NCI-H524 treated with DMSO at 0.1 percent for 48 hours (cell line): ENCODE measurements at places on chromosomes 16 and 17.
A peak's percentile ranks its signal among the peaks of the same experiment; 100 is the strongest.

- no peak for DNase-seq
Measured at GRCh38 chr17:44438636-44439035, 49.2 kb upstream of the ITGA2B start.

DNA sequence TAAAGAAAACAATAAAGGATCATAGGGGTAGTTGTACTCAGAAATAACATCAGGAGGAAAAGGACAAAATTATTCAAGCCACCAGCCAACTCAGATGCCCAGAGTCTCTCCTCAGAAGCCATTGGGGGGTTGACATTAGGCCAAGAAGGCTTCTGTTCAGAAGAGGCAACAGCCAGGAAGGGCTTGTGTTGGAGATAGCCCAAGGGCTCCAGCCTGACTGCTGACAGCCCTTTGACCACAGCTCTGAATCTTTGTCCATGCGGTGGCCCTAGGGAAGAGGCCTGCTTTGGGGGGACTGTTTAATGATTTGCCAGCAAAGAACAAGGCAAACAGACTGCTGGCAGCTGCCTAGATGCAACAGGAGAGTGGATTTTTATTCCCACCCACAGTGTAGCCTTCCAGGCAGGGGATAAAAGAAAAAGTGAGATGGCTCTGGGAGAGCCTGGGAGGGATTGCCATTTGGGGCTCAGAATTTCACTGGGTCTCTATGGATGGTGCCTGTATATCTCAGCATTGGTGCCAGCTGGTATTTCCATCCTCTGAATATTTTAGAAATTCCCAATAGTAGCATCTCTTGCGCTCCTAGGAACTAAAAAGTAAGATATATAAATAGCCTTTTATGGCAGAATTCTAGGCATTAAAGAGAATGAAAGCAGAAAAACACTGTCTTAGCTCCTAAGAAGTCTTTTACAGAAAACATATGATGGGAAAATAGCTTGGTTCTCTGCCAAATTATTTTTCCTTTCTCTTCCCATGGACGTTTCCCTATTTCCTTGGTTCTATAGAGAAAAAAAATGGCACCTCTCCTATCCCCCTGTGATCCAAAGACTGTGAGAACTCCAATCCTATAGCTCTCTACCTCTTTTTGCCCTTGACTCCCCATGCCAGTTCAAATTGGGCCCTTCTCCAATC is 29.4 kb upstream of the SUPT4H1 start:
- DNase-seq, result no peak

GRCh38 chr17:74768069-74768762 is 7.9 kb downstream of the NAT9 start:
- no peak for DNase-seq

DNA sequence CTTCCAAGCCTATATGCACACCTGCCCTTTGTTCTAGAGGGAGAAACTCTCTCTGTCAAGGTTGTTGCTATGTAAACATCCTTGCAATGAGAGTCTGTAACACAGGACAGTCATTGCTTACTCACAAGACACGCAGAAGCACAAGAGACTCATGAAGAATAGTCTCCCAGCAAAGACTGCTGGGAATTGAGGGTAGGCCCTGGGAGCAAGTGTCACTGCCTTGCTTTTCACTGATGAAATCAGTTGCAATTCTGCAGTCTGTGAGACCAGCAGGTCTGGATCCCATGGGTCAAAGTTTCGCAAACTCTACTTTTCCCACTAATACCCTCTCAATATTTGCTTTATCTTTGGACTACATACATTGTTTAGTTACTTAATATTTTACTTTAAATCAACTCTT is 177.4 kb downstream of the FTO start:
- no peak for DNase-seq

DNA sequence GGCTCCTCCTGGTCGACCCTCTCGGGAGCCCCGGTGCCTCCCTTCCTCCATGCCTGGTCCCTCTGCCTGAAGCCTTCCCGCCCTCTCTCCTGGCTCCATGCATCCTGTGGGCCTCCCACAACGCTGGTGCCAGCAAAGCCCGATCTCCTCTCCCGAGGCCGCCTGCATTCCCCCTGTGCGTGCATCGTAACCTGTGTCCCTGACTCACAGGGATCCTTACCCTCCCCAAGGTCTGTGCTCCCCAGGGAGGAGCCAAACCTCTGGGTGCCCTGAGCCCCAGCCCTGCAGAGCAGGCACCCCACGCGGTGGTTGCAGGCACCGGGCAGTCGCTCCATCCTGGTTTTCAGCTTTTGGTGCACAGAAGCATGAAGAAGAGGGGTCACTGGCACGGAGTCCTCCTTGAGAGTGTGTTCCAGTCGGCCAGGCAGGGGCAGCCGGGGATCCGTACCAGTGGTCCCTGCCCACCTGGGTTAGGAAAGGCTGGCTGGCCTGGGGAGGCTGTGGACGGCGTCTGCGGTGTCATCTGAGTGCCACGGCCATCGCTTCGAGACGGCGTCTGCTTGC is 1.8 kb upstream of the ENPP7 start:
- DNase-seq, result no peak

- no peak for DNase-seq
Measured at GRCh38 chr16:31393056-31393455, at the start of gene ITGAD. ITGAD (plus strand) TSS chr16:31393335; CDS start chr16:31393361, 26 bp downstream.

GRCh38 chr16:87493608-87494280 is 920 bp upstream of the ZCCHC14 start:
- DNase-seq, result no peak

DNA sequence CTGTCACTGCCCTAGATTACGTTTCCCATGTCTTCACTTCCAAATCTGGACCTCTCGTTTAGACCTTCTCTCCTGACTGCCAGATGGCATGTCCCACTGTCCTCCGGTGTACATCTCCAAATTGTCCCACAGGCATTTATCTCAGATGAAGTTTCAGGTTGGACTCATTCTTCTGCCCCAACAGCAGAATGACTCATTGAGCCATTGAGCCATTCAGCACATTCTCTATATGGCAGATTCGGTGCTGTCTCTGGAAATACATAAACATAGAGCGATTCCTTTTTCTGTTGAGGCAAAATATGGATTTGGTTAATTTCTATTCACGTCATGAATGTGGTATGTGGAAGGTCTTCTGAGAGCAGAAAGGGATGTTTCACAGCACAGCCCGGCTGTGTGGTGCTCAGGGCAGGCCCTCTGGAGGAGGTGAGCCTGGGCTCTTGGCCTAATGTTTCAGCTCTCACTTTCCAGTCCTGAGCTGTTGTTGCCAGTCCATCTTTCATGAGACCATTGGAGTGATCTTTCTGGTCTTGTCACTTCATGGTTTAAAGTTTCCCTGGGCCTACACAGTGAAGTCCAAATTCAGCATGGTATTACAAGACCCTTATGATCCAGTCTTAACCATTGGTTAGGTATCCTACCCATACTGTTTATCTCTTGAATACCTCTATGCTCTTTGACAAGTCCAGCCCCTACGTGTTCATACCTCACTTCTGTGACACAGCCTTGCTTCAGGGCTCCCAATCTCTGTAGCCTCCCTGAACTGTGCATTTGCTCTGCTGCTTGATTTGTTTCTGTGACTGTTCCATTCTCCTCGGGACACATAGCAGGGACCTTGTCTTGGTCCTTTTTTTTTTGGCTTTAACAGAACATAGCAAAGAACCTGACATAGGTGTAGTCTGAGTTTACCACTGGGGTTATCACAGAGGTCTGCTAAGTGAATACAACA is 15.9 kb downstream of the HAPSTR1 start:
- no peak for DNase-seq

DNA sequence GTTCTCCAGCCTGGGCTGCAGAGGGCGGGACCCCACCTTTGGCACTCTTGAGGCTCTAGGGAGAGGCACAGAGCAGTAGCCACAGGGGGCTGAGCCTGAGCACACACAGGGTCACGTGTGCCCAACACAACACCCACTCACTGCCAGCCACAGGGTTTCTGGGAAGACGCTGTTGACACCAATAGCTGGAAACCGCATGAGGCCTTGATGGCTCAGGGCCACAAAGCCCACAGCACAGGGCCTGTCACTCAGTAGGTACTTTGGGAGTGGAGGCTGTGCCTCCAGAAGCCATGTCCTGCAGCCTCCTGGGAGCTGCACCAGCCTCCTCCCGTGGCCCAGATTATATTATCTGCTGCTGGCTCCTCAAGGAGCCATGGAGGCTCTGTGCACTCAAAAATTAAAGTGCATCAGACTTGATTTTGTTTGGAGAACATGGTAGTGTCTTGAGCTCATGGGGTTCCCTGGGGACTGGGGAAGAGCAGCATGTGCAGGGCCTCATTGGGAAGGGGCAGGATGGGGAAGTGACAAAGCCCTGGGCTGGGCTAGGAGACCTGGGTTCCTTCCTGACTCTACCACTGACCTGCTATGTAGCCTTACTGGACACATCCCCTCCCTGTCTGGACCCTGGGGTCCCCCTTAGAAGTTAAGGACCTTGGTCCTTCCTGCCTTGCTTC is 12.5 kb upstream of the SREBF1 start:
- no peak for DNase-seq

DNA sequence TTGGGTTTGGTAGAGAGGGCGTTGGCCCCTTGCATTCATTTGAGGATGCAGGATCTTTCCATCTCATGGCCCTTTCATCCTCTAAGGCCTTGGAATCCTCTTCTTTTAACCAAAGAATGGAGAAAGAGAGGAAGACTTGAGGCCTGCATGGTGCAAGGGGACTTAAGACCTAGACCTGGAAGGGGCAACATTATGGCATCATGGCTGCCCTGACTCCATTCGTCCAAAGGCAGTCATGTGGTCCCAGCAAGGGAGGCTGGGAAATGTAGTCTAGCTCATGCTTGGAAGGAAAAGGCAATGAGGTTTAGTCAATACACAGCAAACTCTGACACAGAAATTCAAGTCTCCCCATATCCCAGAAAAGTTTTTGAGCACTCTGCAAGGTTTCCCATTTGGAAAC is 30.7 kb upstream of the CDRT4 start:
- DNase-seq, result no peak

DNA sequence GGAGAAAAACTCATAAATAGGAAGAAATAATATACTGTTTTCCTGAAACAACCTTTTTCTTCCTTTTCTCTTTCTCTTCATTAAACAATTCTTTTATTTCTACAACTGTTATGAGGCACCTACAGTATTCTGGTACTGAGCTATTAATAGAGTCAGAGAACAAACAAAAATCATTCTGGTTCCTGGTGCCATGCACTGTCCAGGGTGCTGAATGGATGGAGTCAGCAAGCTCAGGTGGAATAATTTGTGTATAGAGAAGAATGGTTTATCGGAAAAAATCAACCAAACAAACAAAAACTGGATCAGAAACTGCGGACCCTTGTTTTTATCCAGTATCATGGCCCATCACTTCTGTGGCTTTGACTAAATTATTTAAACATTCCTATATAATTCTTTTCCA is 430.3 kb upstream of the GOT2 start:
- DNase-seq, result no peak

GRCh38 chr17:66915792-66916191 is 48.7 kb upstream of the CACNG4 start:
- DNase-seq, result no peak

DNA sequence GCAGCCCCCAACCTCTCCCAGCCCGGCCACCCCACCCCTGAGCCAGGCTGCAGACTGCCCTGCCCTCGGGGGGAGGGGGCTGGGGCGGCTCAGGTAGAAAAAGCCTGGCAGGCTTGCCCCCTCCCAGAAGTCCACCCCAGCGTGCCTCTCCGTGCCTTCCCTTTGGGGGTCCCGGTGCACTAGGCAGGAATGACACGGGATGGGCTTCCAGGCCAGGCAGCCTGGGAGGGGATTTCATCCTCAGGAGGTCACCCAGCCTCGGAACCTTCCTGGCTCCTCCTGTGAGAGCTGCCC is 185.0 kb downstream of the NTN1 start:
- DNase-seq, result no peak

- DNase-seq, result no peak
Measured at GRCh38 chr17:66399441-66399840, 97.0 kb downstream of the PRKCA start.

GRCh38 chr17:18257268-18257981 is 1.1 kb downstream of the FLII start:
- no peak for DNase-seq

DNA sequence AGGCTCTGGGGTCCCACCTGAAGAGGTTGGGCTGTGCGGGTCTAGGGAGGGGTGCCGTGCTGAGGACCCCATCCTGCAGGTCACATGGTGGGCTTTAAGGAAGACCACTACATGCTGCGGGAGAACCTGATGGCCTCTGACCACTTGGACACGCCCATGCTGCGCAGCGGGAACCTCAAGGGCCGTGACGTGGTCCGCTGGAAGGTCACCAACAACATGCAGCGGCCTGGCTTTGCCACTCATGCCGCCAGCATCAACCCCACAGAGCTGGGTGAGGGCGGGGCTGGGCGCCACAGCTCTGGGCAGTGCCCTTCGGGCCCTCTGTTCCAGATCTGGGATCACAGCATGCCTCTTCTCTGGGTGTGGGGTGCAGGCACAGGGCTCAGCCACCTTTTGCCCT is 18.5 kb downstream of the ITGB4 start:
- no peak for DNase-seq

- no peak for DNase-seq
Measured at GRCh38 chr17:75266316-75267152, 4.5 kb downstream of the MIF4GD start.

- peak; percentile 17 for DNase-seq
Measured at GRCh38 chr17:49556223-49556943, 19.3 kb upstream of the NXPH3 start.

DNA sequence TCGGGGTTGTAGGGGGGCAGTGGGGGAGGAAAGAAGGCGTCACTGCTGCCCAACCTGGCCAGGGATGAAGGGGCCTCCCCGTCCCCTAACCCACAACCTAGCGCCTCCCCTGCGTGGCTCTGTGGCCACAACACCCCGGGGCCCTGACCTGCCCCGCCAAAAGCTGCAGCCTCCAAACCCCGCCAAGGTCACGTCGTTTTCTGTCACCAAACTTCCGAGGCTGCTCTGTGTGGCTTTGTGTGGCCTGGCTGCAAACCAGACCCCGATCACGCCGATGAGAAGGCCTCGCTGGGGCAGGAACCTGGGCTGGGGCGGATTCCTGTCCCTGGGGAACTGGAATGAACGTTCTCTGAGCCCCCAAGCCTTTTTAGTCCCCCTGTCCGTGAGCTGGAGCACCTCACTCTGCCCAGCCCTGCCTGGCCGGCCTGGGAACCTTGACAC is 30.5 kb upstream of the CIBAR2 start:
- no peak for DNase-seq

- no peak for DNase-seq
Measured at GRCh38 chr16:65745-66144, 6.7 kb downstream of the RHBDF1 start.

DNA sequence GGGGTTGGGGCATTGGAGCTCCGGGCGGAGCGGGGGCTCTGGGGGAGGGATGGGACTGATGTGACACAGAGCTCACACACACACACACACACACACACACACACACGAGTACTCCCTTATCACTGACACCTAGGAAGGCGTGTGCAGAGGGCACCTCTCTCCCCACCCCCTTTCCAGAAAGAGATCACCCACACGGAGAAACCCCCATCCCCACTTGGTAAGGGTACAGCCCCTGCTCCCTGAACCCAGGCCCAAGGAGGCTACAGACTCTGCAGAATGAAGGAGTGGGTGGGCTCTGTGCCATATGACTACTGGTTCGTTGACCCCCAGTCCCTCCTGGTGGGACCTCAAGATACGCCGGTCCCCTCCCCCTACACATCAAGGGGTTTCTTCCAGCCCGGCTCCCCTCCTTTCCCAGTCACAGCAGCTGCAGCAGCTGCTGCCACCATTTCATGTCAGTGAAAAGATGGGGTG is 8.7 kb upstream of the ARHGAP23 start:
- DNase-seq, result no peak

GRCh38 chr17:81390873-81391255 is 4.4 kb upstream of the BAHCC1 start:
- DNase-seq, result no peak
